ENCODE measurements at places on chromosomes 5 and 9.

DNA sequence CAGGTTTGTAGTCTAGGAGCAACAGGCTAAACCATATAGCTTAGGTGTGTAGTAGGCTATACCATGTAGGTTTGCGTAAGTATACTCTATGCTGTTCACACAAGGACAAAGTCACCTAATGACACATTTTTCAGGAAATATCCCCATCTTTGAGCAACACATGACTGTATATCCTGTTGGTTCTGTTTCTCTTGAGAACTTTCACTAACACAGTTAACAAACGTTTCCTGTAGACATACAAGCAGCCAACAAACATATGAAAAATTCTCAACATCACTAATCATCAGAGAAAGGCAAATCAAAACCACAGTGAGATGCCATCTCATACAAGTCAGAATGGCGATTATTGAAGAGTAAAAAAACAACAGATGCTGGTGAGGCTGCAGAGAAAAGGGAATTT lies 68.2 kb downstream of the NR2F1-AS1 start:
- DNase-seq, result no peak

- no peak for DNase-seq
Measured at GRCh38 chr9:97933297-97933998, 4.5 kb downstream of the HEMGN start.

GRCh38 chr9:86867804-86868313 lies 79.4 kb downstream of the GAS1 start:
- no peak for DNase-seq

DNA sequence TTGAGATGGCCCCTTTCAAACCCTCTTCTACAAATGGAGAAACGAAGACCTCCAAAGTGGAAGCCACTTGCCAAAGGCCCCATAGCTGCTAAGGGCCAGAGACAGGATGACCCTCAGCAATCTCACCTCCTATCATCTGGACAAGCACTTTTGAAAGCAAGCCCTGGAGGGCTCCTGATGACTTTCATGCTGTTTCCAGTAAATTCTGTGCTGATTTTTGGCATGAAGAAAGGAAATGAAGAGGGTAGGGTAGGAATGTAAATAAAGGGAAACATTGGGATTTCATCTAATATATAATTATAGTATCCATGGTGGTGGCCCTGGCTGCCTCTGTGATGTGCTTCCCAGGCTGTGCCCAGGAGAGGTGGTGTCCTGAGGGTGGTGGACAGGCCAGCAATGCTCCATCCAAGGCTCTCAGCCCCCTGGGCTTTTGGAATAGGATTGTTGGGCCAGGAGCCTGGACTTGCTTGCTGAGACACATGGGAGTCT lies 208.0 kb upstream of the TRIM32 start:
- DNase-seq, result no peak

DNA sequence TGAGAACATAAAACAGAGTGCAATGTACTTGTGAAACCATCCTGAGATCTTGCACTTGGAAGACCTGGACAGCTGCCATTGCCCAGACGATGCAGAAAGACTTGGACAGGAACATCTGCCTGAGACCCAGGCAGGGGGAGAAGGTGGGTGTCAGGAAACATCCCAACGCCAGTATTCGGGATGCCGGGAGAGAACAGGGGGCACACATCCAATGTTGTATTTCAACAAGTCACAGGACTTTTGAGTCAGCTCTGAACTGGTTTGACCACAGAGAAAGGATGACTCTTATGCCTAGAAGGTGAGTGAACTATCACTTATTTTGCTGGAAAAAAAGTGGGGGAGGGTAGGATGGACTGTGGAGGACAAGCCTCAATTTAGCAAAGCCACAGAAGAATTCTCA lies 124.6 kb downstream of the ROR2 start:
- no peak for DNase-seq

DNA sequence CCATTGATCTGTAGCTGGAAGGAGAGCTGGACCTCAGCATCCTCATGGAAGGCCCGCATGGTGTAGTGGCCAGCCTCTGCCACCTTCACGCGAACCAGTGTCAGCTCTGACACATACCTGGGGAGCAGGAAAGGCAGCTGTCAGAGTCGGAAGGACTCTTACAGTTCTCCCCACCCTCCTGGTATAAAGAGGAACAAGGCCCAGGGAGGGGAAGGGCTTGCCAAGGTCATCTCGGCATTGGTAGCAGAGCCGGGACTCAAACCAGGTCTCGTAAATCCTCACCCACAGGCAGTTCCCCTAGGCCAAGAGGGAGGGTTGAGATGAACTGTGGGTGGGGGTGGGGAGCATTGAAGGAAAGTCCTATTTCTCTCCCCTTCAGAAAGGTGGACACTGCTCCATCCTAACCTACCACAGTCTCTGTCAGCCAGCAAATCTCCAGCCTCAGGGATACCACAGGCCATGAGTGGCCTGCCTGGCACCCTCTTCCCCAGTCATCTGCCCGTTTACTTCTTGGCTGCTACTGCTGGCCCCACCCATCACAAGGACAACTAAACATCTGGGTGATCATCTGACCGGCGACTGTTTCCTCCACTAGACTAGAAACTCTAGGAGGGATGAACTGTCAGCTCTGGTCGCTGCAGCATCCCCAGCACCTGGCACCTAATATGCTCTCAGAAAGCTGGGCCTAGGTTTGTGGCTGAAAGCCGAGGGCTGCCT lies 23.5 kb downstream of the PDGFRB start:
- DNase-seq, result no peak

- DNase-seq, result no peak
Measured at GRCh38 chr5:180988592-180988991, at the start of gene BTNL3. Gene BTNL3 (plus strand): TSS chr5:180988846. CDS start chr5:180989029, 183 bp downstream.

DNA sequence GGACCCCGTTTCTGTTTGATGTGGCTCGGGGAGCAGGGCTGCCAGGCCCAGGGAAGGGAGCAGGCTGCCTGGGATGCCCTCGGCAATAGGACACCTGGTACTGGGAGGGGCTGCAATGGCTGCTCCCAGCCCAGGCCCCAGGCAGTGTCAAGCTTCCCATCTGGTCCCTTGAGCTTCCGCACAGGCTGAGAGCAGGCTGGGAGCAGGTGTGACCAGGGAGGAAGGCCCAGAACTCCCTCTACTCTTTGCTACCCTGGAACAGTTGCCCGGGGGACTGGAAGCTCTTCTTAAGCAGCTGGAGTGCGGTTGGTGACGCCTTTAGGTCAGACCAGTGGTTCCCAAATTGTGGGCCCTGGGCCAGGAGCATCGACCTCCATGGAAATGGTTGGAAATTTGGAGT lies 186.9 kb downstream of the GADD45G start:
- no peak for DNase-seq

GRCh38 chr5:97094579-97095317 lies 47.7 kb downstream of the LIX1 start:
- no peak for DNase-seq

DNA sequence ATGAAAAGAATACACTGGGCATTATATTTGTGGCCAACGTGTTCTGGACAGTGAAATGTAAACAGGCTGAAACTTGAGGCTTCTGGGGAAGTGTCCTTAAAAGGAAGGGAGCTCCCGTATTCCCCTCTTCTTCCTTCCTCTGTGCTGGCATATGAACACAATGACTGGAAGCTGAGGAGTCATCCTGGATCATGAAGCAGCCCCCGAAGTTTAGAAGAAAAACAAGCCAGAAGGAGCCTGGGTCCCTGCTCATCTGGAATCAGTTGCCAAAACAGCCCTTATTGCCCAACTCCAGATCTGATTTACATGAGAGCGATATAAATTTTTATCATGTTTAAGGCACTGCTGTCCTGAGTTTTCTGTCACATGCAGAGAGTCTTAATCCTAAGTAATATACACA lies 65.4 kb upstream of the SLC1A1 start:
- no peak for DNase-seq

- peak; percentile 97 for DNase-seq
Measured at GRCh38 chr9:134434894-134435506, 108.7 kb downstream of the RXRA start.

DNA sequence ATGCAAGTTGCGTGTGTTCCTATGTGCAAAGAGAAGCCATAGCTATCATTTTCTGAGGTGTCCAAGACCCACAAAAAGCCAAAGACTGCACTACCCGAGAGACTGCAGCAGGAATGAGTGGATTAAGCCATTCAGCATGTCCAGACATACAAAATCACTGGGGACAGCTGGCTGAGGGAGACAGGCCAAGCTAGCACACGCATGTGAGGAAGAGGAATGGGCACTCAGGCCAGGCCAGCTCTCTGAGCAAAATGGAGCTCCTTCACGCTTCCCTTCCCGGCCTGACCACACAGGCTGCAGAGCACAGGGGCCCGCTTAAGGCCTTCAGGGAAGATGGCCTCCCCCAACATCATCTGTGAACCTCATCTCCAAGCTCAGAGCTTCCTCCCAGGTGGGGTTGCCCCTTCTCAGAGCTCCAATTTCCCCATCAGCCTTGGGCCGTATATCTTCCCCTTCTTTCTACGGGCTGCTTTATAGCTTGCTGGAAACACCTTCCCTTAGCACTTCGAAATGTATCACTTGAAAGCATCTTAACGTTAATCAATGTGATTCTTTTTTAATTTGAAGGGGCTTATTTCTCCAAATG lies 8.4 kb downstream of the DCANP1 start:
- DNase-seq, result no peak

DNA sequence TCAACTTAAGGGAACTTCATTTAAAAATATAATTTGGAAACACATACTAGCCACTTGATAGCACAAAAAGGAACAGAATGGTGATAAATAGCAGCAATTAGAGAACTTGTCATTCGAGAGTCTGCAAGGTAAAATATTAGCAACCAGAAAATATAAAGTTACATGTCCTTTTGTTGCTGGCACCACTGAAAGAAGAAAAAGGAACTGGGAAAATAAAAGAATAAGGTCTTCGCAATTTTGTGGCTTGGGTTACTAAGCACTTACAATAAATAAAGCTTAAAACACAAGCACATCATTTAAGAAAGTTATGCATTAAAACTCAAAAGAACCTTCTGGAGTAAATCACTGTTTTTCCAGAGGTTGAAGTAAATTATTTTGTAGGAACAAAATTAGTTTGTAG lies 149.9 kb upstream of the FBN2 start:
- no peak for DNase-seq

DNA sequence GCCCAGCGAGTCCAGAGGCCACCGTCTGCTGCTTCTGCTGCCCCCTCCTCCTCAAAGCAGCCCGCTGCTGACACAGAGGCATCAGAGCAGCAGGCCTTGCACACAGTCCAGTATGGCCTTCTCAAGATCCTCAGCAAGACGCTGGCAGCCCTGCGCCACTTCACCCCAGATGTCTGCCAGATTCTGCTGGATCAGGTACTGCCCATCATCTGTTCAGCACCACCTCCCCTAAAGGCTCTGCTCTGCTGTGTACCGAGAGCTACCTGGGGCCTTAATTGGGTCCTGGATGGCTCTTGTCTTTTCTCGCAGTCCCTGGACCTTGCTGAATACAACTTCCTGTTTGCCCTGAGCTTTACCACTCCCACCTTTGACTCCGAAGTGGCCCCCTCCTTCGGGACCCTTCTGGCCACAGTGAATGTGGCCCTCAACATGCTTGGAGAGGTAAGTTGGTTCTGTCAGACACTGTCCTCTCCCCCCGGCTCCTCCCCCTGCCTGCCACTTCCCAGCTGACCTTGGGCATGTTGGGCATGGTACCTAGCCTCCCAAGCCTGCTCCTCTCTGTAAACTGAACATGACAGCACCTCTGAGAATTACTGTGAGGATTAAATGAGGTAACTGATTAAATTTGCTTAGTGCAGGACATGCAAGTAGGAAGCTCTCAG lies 22.7 kb downstream of the SH3GLB2 start:
- DNase-seq, result no peak

DNA sequence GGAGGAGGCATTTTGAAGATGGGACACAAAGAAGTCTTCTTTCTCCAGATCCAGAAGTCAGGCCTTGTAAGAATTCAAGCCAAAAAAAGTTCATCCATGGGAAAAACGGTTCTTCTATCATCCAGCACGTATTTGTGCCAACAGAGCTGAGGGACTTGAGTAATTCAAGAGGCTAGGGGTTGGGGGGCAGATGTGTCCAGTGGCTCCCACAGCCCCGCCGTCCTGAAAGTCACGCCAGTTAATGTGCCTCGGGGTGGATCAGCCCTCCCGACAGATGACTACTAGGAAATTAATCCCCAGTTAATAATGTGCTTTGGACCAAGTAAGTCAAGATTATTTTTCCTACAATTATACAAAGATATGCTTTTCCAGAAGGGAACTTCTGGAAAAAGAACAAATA lies 23.4 kb downstream of the NREP start:
- no peak for DNase-seq

GRCh38 chr5:176364765-176365350 lies 429 bp upstream of the ARL10 start:
- peak; percentile 17 for DNase-seq

DNA sequence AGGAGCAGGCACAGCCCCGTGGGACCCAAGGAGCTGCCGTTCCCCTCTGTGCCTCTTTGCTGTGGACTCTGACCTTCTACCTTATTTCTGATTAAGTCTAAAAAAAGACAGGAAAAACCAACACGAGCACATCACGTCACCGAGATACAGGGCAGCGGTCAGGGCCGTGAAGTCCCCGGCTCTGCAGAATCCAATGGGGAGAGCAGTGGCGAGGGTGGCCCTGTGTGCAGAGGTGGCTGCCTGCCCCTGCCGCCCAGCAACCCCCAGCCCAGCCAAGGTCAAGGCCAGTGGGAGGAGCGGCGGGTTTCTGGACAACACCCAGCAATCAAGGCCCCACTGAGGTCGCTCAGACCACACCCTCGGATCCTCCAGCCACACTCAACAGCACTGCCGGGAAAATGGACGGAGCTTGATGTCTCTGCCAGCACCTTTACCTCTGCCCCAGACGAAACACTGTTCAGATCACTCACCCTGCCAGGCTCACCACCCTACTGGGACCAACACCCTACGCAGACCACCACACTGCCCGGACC lies 32.7 kb upstream of the SLC9A3 start:
- DNase-seq, result no peak

DNA sequence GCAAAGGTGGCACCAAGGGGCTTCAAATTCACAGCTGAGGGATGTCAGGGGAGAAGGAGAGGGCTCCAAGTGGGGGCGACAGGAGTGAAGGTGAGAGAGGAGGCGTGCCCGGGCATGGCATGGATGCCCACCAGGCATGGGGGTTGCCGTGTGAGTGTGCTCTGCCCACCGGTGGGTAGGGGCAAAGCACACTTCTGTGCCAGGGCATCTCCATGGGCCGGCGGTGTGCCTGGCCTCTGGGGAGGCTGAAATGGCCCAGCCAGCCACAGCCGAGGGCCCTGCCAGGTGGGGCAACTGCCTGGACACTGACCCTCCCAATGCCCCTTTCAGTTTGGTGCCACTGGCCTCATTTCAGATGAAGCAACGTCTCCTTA lies 14.0 kb upstream of the RNU6ATAC start:
- DNase-seq, result no peak

- no peak for DNase-seq
Measured at GRCh38 chr9:90469865-90470387, 172.7 kb downstream of the DIRAS2 start.

DNA sequence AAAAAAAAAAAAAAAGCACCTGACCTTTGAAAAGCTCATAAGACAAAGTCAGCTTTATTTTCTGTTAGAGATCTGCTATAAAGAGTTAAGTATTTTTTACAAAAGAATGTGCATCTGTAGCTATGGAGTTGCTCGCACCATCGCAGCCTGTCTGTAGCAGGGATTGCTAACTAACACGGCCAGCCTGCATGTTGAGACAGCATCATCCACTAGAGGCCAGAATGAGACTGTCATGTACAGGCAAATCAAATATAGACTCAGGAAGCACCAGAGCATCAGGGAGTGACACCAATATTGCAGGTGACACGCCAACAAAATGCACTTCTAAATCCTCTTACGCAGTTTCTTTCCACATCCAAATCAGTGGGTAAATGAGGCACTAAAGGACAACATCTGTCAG lies 136.3 kb upstream of the RASEF start:
- peak; percentile 79 for DNase-seq
